ENCODE measurements at places on chromosomes 6 and 20. TPM values are rescaled to one million over a fixed set of nuclear protein-coding genes. Genes with fewer than 3 reads are reported as not detected.

DNA sequence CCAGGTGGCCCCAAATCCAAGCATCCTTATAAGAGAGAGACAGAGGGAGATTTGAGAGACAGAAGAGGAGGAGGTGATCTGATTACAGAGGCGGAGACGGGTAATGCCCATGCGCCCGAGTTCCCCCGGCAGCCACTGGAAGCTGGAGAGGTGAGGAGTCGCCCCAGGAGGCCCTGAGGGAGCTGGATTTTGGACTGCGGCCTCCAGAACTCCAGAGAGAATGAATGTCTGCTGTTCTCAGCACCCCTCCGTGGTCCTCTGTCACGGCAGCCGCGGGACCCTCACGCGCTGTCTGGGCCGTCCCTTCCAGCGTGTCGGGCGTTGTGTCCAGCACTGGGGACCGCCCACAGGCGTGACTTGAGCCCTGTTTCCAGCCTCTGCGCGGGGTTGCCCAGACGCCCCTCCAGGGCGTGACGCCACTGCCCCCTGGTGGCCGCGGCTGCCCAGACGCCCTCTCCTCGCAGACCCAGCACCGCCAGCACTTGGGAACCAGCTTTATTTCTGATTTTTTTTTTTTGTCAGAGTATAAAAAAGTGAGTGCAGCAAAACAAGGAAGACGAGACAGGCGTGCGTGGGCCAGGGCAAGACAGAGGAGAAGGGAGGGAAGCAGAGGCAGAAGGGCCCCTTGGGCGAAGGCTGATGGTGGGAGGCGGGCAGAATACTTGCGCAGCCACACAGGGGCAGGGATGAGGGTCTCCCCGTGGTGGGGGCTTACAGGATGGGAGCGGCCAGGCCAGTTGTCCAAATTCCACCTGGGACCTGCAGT, 4.1 kb upstream of the ZNF512B start:
- peak overlapping the region; percentile 58 for H3K27ac ChIP-seq
- H3K4me3 ChIP-seq, result peak overlapping the region; percentile 15
- no peaks in the 10 kb centered on the region for H3K36me3 ChIP-seq

- H3K36me3 ChIP-seq, result no peaks in the 10 kb centered on the region
- H3K4me1 ChIP-seq, result no peaks in the 10 kb centered on the region
- DNase-seq, result no peak
Observed at GRCh38 chr6:143127941-143128680, 67.4 kb downstream of the AIG1 start.

- DNase-seq, result no peak
- H3K27me3 ChIP-seq, result no peaks in the 10 kb centered on the region
- H3K4me1 ChIP-seq, result no peaks in the 10 kb centered on the region
- no peak overlapping the region for H3K4me3 ChIP-seq
Observed at GRCh38 chr20:17427638-17428037, 103.5 kb downstream of the BFSP1 start.

DNA sequence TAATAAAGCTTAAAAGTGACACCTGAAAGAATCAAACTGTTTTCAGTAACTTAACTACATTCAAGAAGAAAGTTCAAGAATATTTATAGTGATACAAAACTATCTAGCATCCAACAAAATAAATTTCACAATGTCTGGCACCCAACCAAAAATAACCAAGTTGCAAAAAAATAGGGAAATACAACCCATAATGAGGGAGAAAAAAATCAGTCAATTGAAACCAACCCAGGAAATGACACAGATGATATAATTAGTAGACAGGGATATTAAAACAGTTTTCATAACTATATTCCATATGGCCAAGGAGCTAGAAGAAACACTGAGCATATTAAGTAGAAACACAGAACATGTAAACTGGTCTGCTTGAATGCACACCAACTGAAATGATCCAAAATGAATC, 120.2 kb upstream of the BEND3 start:
- DNase-seq, result no peak
- H3K36me3 ChIP-seq, result no peaks in the 10 kb centered on the region
- H3K4me3 ChIP-seq, result no peak overlapping the region

- H3K4me1 ChIP-seq, result no peaks in the 10 kb centered on the region
- no peak overlapping the region for H3K4me3 ChIP-seq
- no peaks in the 10 kb centered on the region for H3K27me3 ChIP-seq
- H3K27ac ChIP-seq, result peak overlapping the region; percentile 26
- no peaks in the 10 kb centered on the region for H3K36me3 ChIP-seq
Observed at GRCh38 chr6:131946992-131947955, 3.9 kb downstream of the CCN2 start.

- no peak for DNase-seq
- no peaks in the 10 kb centered on the region for H3K36me3 ChIP-seq
- no peaks in the 10 kb centered on the region for H3K4me1 ChIP-seq
- H3K4me3 ChIP-seq, result no peak overlapping the region
- H3K27me3 ChIP-seq, result no peaks in the 10 kb centered on the region
Observed at GRCh38 chr6:97305414-97306066, 22.5 kb upstream of the MMS22L start.

GRCh38 chr6:37171201-37171969, 1.4 kb downstream of the PIM1 start:
- peak; percentile 55 for DNase-seq
- H3K27me3 ChIP-seq, result no peaks in the 10 kb centered on the region
- H3K4me1 ChIP-seq, result peaks cover 7% of the 10 kb centered on the region
- no peaks in the 10 kb centered on the region for H3K36me3 ChIP-seq
- peak overlapping the region; percentile 99 for H3K4me3 ChIP-seq

DNA sequence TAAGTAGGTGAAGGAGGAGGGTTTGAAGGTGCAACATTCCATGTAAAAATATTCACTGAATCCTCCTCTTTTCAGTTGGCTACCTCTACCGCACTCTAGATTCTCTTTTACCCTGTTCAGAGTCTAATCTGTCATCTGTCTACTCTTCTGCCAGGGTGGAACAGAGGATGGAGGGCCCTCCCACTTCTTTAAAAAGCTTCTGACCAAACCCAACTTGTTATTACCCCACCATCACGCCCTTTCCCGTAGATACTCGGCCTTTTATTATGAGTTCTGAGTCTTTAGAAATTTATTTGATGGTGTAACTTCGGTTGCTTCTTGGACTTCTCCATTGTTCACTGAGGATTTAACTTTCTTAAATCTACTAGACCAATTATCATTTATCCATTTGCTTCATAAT, 11.7 kb downstream of the STX11 start:
- no peak overlapping the region for H3K27ac ChIP-seq
- H3K4me3 ChIP-seq, result no peak overlapping the region
- H3K36me3 ChIP-seq, result no peaks in the 10 kb centered on the region
- H3K4me1 ChIP-seq, result no peaks in the 10 kb centered on the region
- no peak for DNase-seq
- H3K27me3 ChIP-seq, result no peaks in the 10 kb centered on the region

DNA sequence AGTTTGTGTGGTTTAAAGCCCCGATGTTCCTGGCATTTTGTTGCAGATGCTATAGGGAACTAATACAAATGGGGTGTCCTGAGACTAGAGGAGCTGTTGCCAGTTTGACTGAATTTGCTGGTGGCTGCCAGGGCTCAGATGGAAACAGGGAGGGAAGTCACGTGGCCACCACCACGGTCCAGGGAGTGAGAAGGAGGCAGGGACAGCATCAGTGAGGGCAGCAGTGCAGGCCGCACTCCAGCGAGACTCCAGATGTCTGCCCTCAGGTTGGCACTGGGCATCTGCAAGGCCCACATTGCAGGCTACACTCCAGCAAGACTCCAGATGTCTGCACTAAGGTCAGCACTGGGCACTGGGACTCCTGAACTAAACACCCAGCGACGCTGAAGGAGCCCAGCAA, 86.2 kb downstream of the RAMACL start:
- no peaks in the 10 kb centered on the region for H3K36me3 ChIP-seq
- no peak overlapping the region for H3K27ac ChIP-seq
- no peak overlapping the region for H3K4me3 ChIP-seq

DNA sequence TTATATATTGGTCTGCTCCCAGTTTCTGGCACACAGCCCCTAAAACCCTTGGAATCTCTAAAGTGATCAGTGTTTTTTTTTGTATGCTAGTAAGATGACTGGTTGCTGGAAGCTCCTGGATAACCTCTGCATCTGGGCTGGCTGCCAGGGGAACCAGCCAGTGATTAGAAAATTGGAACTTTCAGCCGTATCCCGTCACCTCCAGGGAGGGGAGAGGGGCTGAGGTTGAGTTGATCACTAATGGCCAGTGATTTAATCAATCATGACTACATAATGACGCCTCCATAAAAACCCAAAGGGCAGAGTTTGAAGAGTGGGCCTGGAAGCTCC, 48.0 kb upstream of the NOP56 start:
- no peaks in the 10 kb centered on the region for H3K4me1 ChIP-seq
- H3K27me3 ChIP-seq, result no peaks in the 10 kb centered on the region
- no peak for DNase-seq
- H3K36me3 ChIP-seq, result no peaks in the 10 kb centered on the region
- no peak overlapping the region for H3K4me3 ChIP-seq
- no peak overlapping the region for H3K27ac ChIP-seq

- no peak overlapping the region for H3K27ac ChIP-seq
- no peak for DNase-seq
- H3K36me3 ChIP-seq, result no peaks in the 10 kb centered on the region
- no peak overlapping the region for H3K4me3 ChIP-seq
- no peaks in the 10 kb centered on the region for H3K27me3 ChIP-seq
Observed at GRCh38 chr6:24110417-24110816, 15.6 kb upstream of the NRSN1 start.

DNA sequence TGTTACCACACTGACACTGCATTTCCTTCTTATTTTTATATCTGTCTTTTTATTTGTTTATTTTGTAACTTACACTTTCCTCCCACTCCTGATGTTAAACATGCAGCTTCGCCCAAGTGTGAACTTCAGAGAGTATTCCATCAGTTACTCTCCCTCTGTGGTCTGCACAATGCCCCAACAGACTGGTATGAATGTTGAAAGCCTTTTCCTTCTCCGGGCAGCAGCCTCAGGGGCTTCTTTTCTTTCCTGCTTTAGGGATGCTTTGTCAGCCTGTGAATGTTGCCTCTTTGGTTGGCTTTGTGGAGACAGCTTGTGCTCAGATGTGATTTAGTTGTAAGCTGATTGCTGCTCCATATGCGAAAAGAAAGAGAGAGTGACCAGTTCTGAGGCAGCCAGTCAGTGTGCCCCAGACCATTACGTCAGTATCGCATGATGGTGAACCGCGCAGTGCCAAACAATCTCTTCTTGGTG, 44.0 kb downstream of the SMPDL3A start:
- H3K27me3 ChIP-seq, result no peaks in the 10 kb centered on the region
- no peak overlapping the region for H3K27ac ChIP-seq
- H3K4me3 ChIP-seq, result no peak overlapping the region
- no peaks in the 10 kb centered on the region for H3K36me3 ChIP-seq
- DNase-seq, result no peak

- H3K36me3 ChIP-seq, result no peaks in the 10 kb centered on the region
- no peaks in the 10 kb centered on the region for H3K27me3 ChIP-seq
- no peak overlapping the region for H3K4me3 ChIP-seq
- no peaks in the 10 kb centered on the region for H3K4me1 ChIP-seq
- H3K27ac ChIP-seq, result no peak overlapping the region
Observed at GRCh38 chr6:8828376-8828775, 393.0 kb upstream of the SLC35B3 start.

Gene RBM24
- 1.8 TPM for total RNA-seq

Gene MED23
- 47.5 TPM for total RNA-seq

Gene C6orf58
- total RNA-seq, result not detected

Gene PKHD1
- total RNA-seq, result 0.44 TPM

Gene RAET1G
- total RNA-seq, result not detected

Gene FAM162B
- 11.8 TPM for total RNA-seq

All from breast epithelium (tissue), 4 donors.